Endodermal cell (in vitro differentiated cells): ENCODE measurements at places on chromosomes 12 and 14. TPM values are rescaled to one million over a fixed set of nuclear protein-coding genes. Genes with fewer than 3 reads are reported as not detected.

The RFX4 gene
- 0.09 TPM in 1 of 3 replicates, not detected in the others for total RNA-seq

- DNase-seq, result no peak
Observed at GRCh38 chr14:70563869-70564268, 29.1 kb upstream of the ADAM20 start.

DNA sequence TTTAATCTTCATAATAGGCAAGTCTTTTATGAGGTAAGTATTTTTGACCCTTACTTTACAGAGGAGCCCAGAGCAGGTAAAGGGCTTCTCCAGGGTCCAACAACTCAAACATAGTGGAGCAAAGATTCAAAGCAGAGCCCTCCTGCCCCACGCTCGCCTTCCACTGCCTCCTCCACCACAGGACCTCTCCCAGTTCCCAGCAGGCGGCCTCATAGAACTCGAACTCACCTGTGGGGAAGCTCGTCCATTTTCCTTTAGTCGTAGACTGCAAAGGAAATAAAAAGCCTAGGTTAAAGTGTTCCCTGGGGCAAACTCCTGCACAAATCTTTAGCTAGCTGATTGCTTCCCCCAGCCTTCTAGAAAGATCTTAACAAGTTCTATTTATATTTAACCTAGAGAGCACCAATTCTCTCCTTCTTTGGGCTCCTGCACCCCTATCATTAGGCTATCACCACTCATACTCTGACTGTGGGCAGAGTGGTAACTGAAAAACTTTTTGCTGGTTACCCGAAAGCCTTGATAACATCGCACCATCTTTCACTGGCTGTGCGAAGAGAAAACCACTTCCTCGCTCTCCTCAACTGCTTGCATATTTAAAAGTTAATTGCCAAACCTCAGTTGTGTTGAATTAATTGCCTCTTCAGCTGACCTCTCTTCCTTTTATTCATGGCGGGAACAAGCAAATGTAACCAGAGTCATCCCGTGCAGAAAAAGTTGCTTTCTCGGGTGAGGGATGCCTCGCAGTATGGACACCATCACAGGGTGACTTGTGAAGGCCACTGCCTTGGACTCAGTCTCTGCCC, 299.6 kb downstream of the DPF3 start:
- no peak for DNase-seq

DNA sequence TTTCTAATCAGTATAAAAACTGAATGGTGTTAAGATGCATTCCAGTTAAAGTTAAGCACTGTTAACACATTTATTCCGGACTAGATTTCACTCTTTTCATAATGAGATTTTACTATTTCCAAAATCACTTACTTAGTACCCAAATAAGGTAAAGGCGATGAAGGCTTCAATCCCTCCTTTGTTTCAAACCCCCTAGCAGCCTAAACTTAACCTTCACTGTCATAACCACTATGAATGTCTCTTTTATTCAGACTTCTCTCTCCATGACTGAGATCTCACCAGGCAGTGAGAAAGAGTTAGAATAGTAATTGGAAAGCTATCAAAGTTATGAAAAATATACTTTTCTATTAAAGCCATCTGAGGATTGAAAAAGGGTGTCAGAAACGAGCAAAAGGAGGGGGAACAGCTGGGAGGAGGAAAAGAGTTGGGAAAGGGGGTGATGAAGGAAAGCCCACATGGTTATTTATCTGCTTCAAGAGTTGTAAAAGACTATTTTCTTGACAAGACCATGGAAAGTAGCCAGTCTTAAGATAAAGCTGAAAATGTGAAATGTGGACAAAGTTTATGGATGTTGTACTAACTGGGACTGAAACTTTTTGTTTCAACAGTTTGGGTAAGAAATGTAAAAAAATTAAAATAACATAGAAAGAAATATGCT, 11.7 kb downstream of the EPS8 start:
- DNase-seq, result no peak

DNA sequence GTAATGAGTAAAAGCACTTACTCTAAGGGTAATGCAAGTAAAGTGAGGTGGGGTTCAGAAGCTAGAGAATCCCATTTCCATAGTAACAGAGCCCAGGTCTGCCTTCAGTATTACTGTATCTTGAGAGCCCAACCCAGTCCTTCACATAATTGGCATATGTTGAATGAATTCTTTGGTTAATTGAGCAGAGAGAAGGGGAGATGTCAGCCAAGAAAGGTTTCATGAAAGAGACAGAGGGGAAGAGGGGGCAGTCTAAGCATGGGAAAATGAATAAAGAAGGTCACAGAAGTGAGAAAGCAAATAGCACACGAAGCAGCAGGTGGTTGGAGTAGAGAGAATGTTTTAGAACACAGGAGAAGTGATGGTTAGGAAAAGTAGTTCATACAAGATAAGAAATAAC, 371.1 kb downstream of the SEC23A start:
- DNase-seq, result no peak

DNA sequence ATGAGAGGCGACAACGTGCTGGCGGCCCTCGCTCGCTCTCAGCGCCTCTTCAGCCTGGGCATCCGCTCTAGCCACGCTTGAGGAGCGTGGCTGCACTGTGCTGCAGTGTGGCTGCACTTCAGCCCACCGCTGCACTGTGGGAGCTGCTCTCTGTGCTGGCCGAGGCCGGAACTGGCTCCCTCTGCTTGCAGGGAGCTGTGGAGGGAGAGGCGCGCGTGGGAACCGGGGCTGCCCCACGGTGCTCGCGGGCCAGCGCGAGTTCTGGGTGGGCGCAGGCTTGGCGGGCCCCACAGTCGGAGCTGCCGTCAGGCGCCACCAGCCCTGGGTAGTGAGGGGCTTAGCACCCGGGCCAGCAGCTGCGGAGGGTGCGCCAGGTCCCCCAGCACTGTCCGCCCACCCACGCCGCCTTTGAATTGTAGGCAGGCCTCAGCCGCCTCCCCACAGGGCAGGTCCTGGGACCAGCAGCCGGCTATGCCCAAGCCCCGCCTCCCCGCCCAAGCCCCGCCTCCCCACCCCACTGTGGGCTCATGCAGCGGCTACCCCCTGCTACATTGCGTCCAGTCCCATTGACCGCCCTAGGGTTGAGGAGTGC, 974.2 kb downstream of the FSCB start:
- DNase-seq, result no peak

The RPL10L gene
- total RNA-seq, result not detected in 3 replicates

- no peak for DNase-seq
Observed at GRCh38 chr14:34179727-34180126, 228.9 kb upstream of the EGLN3 start.

DNA sequence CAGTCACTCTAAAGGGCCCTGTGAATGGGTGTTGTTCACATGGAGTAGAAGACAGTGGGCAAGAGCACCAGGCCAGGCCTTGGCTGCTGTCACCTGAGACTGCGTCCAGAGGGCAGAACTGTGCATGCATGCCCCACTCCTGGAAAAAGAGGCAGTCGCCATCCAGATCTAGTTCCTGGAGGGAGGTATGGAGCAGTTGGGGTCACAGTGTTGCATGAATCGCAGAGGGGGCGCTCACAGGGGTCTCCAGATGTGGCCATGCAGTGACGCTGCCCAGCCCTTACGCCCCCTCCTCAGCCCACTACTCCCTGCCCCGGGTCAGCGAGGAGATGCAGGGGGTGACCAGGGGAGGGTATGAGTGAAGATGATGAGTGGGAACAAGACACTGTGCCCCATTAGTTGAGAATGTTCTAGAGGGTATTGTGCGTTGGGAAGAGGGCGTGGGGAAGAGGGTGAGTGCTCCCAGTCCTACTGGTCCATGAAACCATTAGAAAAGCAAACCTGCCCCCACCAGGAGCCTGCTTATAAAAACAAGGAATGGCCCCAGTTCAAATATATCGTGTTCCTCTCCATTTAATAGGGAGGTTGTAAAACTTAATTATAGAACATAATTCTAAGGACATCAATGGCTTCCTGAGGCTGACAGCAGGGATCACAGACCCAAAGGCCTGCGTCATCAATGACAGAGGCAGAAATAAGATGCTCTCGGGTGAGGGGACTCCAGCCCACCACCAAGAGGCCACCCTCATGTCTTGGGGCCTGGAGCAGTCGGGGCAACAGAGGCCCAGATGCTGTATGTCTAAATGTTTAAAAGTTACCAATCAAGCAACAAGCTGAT, 32.2 kb upstream of the BCL7A start:
- no peak for DNase-seq

The MVK gene
- 12.8 to 39.8 TPM (median 22.0 TPM) in 3 replicates for total RNA-seq

GRCh38 chr12:75698052-75698451, 186.6 kb upstream of the KRR1 start:
- DNase-seq, result no peak

- DNase-seq, result no peak
Observed at GRCh38 chr14:60670989-60671388, 21.7 kb upstream of the SIX1 start.

- DNase-seq, result peak; percentile 46
Observed at GRCh38 chr12:52519826-52520662, at the start of gene KRT5. KRT5 (minus strand) TSS chr12:52520394; CDS start chr12:52520296, 98 bp downstream.

GRCh38 chr14:56580221-56580711, 668 bp downstream of the TMEM260 start:
- no peak for DNase-seq

- DNase-seq, result no peak
Observed at GRCh38 chr12:70520847-70521246, 116.4 kb downstream of the PTPRB start.

- no peak for DNase-seq
Observed at GRCh38 chr12:27673101-27673718, 23.0 kb upstream of the REP15 start.

- peak; percentile 73 for DNase-seq
Observed at GRCh38 chr14:50871914-50872732, at the start of gene ABHD12B. ABHD12B (plus strand) TSS chr14:50872053; CDS start chr14:50872175, 122 bp downstream.

The CCDC60 gene
- 1.1 to 1.8 TPM (median 1.2 TPM) in 3 replicates for total RNA-seq

The EIF2S3B gene
- total RNA-seq, result 2.1 and 2.2 TPM in 2 replicates

The TMEM132D gene
- 4.0 to 4.5 TPM (median 4.4 TPM) in 3 replicates for total RNA-seq

DNA sequence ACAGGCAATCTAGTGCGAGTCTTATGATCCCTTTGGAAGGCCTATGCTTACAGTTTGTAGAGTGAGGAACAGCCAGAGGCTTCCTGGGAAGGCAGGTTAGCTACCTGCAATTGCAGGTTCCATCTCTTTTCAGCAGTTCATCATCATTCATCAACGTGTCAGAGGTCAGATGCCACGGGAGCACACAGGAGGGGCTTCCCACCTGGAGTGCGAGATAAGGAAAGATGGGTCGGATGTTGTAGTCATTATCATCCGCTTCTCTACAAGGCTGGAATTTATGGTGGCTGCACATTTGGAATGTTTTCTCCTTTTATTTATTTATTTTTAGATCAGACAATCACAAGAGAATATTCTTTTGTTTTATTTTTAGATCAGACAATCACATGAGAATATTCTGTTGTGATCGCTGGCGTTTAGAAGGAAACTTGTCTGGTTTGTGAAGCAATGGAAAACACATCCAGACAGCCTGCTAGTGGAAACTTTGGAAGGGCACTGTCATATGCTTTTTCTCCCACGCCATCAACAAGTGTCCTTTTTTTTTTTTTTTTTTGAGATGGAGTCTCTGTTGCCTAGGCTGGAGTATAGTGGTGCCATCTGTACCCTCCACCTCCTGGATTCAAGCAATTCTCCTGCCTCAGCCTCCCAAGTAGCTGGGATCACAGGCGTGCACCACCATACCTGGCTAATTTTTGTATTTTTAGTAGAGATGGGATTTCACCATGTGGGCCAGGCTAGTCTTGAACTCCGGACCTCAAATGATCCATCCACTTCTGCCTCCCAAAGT, 1.9 kb upstream of the BICD1 start:
- no peak for DNase-seq

DNA sequence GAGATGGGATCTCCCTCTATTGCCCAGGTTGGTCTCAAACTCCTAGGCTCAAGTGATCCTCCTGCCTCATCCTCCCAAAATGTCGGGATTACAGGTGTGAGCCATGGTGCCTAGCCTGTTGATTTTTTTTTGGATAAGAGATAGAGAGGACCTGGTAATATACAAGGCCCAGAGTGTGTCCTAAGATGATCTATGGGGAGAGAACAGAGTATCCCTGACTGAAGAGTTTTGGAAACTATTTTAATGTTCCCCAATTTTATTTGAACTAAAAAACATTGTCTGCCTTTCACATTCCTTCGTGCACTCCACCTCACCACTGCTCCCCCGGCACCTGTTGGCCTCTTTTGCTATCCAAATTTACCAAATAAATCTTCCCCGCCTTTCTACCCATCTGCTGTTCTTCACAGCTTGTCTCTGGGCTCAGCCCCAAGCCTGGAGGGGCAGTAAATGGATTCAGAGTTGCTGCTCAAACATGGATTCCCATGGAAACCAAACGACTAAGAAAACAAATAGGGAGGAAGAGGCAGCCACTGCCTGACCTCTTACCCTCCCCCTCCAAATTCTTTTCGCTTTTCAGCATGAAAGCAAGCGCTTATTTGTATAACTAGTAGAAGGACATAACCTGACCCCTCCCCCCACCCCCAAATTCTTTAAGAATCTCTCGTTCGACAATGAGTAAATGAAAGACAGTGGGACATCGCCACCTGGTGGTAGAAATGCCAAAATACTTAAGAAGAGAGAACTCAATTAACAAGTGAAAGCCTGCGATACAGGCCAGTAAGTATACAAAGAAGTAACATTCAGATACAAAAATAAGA, 22.6 kb downstream of the OR10G3 start:
- DNase-seq, result peak; percentile 94

The CABP1 gene
- total RNA-seq, result 0.25 and 0.86 TPM in 2 replicates

- no peak for DNase-seq
Observed at GRCh38 chr12:21677204-21677603, 19.6 kb upstream of the LDHB start.

The NOS1 gene
- 0.33 to 0.42 TPM (median 0.38 TPM) in 3 replicates for total RNA-seq

GRCh38 chr12:14256121-14256520, 109.4 kb upstream of the ATF7IP start:
- no peak for DNase-seq

GRCh38 chr14:101591582-101591981, 30.3 kb downstream of the DIO3 start:
- no peak for DNase-seq

The SDS gene
- total RNA-seq, result not detected in 3 replicates

DNA sequence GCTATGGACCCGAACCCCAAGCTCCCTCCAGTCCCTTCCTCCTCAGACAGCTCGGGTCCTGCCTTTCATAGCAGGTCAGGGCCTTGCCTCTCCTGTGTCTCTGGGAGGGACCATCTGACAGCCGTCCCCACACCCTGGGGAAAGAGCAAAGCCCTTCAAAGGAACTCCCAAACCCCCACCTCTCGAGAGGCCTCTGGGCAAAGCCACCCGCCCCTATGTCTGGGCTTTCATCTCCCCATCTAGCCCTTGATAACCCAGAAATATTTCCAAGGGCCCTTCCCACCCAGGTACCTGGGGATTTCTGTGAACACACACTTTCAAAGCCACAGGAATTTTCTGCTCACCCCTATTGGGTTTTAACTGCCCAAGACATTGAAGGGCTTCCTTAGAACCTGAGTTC, 32.1 kb downstream of the SNRNP35 start:
- DNase-seq, result no peak
